AG04449 (cell line): ENCODE measurements at places on chromosomes 7 and 10.

GRCh38 chr10:22625516-22626290 is 88.7 kb downstream of the PIP4K2A start:
- DNase-seq = no peak

GRCh38 chr7:149229526-149229925 is 9.9 kb upstream of the ZNF212 start:
- no peak for DNase-seq

- DNase-seq = no peak
Observed at GRCh38 chr7:31917256-31917655, 153.0 kb downstream of the PDE1C start.

DNA sequence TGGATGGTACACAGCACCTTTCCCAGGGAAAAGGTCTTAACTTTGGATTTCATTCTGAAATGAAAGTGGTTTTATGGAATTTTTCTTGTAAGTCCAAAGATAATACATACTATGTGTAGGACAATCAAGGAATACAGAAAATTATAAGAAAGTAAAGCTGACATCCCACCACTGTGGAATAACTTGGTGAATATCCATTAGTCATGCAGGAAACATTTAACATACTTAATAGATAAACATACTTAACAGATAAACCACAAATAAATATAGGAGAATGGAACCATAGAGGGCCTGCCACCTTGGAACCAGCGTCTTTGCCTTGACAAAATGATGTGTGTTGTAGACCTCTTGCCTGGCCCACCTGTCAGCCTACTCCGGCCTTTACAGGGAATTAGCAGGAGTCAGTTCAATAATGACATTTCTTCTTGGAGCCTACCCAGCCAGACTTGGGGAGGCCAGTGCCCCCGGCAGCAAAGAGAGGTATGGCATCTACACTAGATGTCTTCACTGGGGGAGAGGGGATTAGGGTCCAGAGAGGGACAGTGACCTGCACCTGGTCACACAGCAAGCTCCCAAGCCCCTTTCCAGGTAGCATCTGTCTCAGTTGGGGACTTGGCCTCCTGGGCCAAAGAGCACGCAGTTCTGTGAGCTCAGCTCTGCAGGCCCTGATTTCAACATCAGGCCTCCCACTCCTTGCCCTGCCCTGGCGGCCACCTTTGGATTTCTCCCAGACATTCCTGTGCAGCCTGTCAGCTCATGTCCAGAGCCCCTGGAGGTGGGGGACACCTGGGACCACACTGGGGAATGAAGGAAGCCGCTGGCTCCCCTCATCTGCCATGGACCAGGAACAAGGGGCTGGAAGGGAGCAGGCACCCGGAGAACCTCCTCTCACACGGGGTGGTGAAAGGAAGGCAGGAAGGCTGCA is 112.6 kb upstream of the PPIF start:
- DNase-seq = no peak

- DNase-seq = no peak
Observed at GRCh38 chr7:141328290-141328689, 222.9 kb upstream of the AGK start.

- DNase-seq = no peak
Observed at GRCh38 chr10:4024027-4024426, 239.0 kb upstream of the KLF6 start.

DNA sequence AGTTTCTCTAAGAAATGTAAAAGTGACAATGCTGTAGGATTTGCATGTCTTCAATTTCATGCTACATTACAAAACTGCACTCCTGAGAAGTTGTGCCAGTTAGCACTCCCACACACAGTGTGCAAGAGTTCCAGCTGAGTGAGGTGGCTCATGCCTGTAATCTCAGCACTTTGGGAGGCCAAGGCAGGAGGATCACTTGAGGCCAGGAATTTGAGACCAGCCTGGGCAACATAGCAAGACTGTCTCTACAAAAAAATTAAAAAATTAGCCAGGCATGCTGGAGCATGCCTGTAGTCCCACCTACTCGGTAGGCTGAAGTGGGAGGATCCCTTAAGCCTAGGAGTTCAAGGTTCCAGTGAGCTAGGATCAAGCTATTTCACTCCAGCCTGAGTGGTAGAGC is 44.6 kb downstream of the FRA10AC1 start:
- no peak for DNase-seq

DNA sequence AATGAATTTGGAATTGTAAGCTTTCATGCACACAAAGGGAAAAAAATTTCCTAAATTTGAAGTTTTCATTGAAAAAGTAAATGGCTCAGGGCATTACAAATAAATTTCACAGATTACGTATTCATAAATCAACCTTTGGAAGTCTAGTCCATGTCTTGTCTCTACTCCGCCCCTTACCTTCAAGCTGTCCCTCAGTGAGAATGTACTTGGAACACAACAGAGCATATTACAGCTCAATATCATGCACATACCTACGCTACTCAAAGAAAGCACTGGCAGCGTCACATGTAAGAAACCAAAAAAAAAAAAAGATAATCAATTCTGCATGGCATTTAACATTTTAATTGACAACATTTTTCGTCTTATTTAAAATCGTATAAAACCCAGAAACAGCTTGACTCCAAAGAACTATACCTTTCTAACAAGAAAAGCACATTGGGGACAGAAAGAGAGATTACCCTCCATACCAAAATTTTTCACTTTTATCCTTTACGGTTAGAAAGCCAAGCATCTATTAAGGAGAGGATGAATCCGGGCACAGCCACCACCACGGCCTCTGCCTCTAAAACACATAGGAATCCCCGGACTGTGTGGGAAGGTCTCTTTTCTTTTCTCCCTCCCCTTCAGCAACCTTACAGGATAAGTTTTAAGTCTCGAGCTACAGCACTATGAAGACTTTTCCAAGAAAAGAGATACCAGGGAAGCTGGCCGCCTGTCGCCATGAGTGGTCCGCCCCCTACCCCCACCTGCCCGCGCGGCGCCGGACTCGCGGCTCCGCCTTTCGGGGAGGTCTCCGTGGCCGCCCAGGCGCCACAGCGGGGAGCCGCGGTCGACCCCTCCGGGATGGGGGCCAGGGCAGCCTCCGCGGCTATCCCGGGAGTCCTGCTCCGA is 1.1 kb downstream of the JMJD1C start:
- no peak for DNase-seq

GRCh38 chr7:116834815-116835504 is 27.4 kb upstream of the CAPZA2 start:
- DNase-seq = no peak

GRCh38 chr7:100951172-100951571 is 1.8 kb downstream of the MUC3A start:
- DNase-seq = no peak

DNA sequence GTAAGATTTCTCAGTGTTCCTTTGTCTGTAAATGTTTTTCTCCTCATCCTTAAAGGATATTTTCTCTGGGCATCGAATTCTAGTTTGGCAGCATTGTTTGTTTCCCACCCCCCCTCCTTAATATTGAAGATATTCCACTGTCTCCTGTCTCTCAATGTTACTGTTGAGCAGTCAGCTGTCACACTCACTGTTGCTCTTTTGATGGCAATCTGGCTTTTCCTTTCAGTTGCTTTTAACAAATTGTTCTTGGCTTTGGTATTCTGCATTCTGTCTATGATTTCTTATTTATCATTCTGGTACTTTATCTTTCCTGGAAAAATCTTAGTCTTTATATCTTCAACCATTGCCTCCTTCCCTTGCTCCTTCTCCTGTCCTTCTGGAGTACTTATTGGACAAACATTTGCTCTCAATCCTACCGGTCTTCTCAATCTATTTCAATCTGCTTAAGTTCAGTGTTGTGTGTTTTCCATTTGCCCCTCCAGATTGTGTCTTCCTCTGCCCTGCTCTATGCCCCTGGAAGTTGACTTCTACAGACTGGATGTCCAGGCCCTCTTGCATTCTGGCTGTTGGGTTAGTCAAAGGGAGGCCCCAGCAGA is 9.3 kb upstream of the GTPBP4 start:
- no peak for DNase-seq

GRCh38 chr10:86668297-86669165 is at the start of gene LDB3:
TSS of gene LDB3 (plus strand) at chr10:86668511. CDS start at chr10:86668692, 181 bp downstream.
- peak; percentile 41 for DNase-seq

GRCh38 chr7:108307194-108307593 is 149.0 kb downstream of the NRCAM start:
- no peak for DNase-seq

DNA sequence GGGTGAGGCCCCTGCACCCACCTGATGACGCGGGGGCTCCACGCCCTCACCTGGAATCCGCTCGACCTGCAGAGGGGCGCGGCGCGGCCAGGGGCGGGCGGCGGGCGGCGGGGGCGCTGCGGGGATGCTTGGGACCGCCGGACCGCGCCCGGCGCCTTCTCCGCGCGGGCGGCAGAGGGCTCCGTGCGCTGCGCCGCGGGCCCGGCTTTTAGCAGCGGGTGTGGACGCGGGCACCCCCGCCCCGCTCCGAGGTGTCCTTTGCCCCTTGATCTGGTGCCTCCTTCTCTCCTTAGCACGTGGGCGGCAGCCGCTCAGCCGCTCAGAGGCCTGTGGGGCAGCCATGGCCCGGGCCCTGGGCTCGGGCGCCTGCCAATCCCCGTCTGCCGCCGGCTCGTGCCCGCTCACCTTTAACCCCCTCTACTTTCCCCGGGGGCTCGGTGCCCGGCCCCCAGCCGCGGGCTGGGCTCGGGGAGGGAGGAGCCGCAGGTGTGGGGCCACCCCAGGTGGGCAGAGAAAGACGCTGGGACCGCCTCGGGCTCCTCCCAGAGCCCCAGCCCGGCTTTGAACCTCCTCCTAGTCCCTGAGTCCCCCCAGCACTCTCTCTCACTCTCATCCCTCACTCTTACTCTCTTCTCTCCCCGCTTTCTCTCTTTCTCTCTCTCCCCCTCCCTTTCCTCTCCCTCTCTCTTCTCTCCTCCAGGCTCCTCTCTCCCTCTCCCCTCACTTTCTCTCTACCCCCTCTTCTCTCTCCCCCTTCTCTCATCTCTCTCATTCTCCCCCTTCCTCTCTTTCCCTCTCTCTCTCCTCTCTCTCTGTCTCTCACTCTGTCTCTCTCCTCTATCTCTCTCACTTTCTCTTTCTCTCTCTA is 19.7 kb upstream of the VPS37D start:
- no peak for DNase-seq

DNA sequence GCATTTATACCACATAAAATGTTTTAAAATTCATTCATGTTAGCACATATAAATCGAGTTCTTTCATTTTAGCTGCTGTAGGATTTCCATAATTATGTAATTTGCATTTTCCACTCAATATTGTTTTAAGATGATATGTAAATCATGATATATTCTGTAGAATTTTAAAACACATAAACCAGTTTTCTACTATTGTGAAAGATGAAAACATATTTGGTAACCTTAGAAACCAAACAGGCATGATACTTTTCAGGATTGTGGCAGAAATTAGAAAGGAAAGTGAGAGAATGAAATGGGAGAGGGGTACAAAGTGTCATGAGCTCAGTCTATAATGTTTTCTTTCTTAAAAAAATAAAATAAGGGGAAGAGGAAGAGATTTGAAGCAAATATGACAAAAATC is 269.3 kb downstream of the PPP1R3A start:
- DNase-seq = no peak

GRCh38 chr10:92517034-92517655 is 56.7 kb downstream of the IDE start:
- DNase-seq = no peak

GRCh38 chr10:78760463-78761310 is 308.1 kb upstream of the ZMIZ1 start:
- DNase-seq = no peak

- DNase-seq = peak; percentile 63
Observed at GRCh38 chr7:130887182-130887956, 153.4 kb upstream of the KLF14 start.

GRCh38 chr7:27382307-27382706 is 139.7 kb downstream of the EVX1 start:
- DNase-seq = no peak

GRCh38 chr7:601595-602340 is 82.1 kb upstream of the PDGFA start:
- no peak for DNase-seq

- DNase-seq = no peak
Observed at GRCh38 chr7:149476791-149477190, 15.9 kb upstream of the ZNF777 start.

GRCh38 chr10:13788711-13789447 is 202.1 kb downstream of the PRPF18 start:
- DNase-seq = no peak

GRCh38 chr10:11861341-11861740 is 38.2 kb downstream of the PROSER2 start:
- DNase-seq = no peak

DNA sequence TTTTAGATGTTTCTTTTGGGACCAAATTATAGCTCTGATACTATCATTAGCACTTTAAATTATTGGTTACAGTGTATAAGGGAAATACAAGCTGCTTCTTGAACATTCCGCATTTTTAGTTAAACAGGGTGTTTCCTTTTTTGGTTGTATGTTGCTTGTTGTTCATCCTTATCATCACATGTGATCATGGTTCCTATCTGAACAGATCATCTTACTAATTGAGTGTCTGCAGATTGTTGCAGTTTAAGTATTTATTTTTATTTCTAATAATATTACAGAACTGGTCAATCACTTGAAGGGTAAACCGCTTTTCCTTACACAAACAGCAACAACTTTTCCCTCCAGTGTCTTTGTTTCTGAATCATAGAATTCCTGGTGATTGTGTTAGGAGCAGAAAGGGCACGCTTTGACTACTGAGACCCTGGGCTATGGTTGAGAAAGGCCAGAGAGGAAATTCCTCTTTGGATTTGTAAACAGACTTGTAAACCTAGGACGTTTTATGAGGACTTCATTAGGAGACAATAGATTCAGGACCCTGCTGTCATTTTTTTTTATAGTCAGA is 37.2 kb downstream of the CHN2 start:
- DNase-seq = no peak

GRCh38 chr10:34494012-34494411 is 321.1 kb downstream of the PARD3 start:
- DNase-seq = no peak

DNA sequence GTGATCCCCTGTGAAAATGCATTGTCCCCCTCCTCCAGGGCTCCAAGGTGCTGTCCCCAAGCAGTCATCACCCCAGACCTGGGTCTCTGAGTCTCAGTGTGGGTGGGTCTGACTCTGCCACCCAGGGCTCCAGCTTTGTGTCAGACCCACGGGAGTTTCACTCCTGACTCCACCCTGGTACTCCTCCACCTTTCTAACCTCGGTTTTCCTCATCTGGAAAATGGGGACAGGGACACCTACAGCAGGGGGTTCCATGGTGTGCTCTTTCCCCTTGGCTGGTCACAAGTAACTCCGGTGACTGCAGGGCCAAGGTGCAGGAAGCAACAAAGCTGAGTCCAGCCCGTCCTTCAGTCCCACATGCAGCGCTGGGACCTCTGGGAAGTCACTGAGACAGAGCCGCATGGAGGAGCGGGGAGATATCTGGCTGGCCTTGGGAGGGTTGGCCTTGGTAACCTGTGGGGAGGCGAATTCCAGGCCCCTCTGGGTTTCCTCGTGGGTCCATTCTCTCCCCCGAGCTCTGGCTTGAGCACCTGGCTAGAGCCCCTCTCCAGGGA is 41.8 kb upstream of the RABGEF1 start:
- no peak for DNase-seq
